Liver (tissue), 10 donors: ENCODE measurements at places on chromosomes 3 and 15.

GRCh38 chr3:39064646-39065045, 12.8 kb downstream of the WDR48 start:
- no peak overlapping the region for H3K4me3 ChIP-seq
- DNase-seq: no peak
- no peaks in the 10 kb centered on the region for H3K27me3 ChIP-seq
- H3K4me1 ChIP-seq: no peaks in the 10 kb centered on the region
- peaks cover 8% of the 10 kb centered on the region for H3K36me3 ChIP-seq
- H3K27ac ChIP-seq: no peak overlapping the region

DNA sequence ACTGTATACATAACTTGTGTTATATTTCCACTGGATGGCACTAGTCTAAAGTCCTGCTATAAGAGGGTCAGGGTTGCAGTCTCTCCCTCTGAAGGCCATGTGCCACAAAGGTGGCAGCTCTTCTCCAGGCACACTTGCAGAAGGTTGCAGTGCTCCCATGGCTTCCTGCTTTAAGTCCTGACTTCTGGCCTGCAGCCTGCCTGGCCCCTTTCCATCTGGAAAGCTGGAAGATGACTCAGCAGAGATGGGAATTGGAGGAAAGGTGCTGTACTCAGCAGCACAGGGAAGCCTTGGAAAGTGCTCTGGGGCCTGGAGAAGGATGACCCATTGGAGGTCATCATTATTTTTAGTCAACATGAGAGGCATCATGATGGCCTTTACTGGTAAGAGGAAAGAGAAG, 40.9 kb upstream of the MRPL3 start:
- H3K4me1 ChIP-seq: peaks cover 2% of the 10 kb centered on the region
- DNase-seq: no peak
- H3K36me3 ChIP-seq: no peaks in the 10 kb centered on the region
- no peaks in the 10 kb centered on the region for H3K27me3 ChIP-seq
- no peak overlapping the region for H3K27ac ChIP-seq

DNA sequence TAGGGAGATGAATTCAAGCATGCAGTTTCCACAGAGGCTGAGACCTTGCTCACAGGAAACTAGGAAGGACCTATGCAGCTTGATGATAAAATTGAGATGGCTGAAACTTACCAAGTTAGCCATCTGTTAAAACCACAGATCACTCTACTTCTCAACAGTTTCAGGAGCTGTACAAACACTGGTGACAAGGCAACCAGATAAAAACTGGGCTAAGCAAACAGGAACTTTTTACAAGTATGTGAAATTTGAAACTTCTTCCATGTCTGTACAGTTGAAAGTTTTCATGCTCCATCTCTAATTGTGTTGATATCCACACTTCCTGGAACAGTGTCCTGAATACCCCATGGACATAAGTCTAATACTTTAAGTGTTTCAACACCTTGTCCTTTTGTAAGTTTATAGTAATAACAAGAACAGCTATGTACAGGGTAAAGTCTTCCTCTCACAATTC, 78.2 kb downstream of the FAIM start:
- no peak overlapping the region for H3K27ac ChIP-seq
- no peaks in the 10 kb centered on the region for H3K27me3 ChIP-seq
- H3K4me3 ChIP-seq: no peak overlapping the region
- peaks cover 12% of the 10 kb centered on the region for H3K4me1 ChIP-seq
- H3K36me3 ChIP-seq: no peaks in the 10 kb centered on the region

DNA sequence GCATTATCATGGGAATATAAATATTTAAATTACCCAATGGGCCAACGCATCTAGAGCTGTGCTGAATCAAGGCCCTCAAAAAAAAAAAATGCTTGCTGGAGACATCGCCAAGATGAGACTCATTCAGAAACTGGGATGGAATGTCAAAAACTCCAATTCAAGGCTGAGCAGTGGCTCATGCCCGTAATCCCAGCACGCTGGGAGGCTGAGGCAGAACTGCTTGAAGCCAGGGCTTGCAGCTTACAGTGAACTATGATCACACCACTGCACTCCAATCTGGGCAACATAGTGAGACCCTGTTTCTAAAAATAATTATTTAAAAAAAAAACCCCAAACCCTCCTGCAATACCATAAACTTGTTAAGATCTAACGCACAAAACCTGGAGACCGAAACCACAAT, 3.1 kb upstream of the CACNA1D start:
- H3K4me1 ChIP-seq: peaks cover 14% of the 10 kb centered on the region
- H3K4me3 ChIP-seq: no peak overlapping the region
- H3K36me3 ChIP-seq: no peaks in the 10 kb centered on the region

GRCh38 chr3:161187046-161187445, 34.1 kb upstream of the NMD3 start:
- no peaks in the 10 kb centered on the region for H3K36me3 ChIP-seq
- no peaks in the 10 kb centered on the region for H3K4me1 ChIP-seq
- DNase-seq: no peak
- H3K27ac ChIP-seq: no peak overlapping the region
- no peaks in the 10 kb centered on the region for H3K27me3 ChIP-seq

- H3K27me3 ChIP-seq: no peaks in the 10 kb centered on the region
- no peak overlapping the region for H3K27ac ChIP-seq
- no peaks in the 10 kb centered on the region for H3K4me1 ChIP-seq
- no peak overlapping the region for H3K4me3 ChIP-seq
- no peaks in the 10 kb centered on the region for H3K36me3 ChIP-seq
- DNase-seq: no peak
Observed at GRCh38 chr15:29345549-29346525, 76.2 kb upstream of the NSMCE3 start.

GRCh38 chr3:176578316-176578715, 619.0 kb downstream of the TBL1XR1 start:
- H3K36me3 ChIP-seq: no peaks in the 10 kb centered on the region
- H3K27ac ChIP-seq: no peak overlapping the region
- no peak for DNase-seq
- H3K27me3 ChIP-seq: no peaks in the 10 kb centered on the region

GRCh38 chr3:66342717-66343356, 122.0 kb downstream of the SLC25A26 start:
- peaks cover 7% of the 10 kb centered on the region for H3K4me1 ChIP-seq
- H3K27ac ChIP-seq: no peak overlapping the region
- no peak overlapping the region for H3K4me3 ChIP-seq
- no peak for DNase-seq
- peaks cover 4% of the 10 kb centered on the region for H3K36me3 ChIP-seq
- no peaks in the 10 kb centered on the region for H3K27me3 ChIP-seq

- no peak overlapping the region for H3K4me3 ChIP-seq
- H3K27ac ChIP-seq: no peak overlapping the region
- H3K27me3 ChIP-seq: no peaks in the 10 kb centered on the region
- no peak for DNase-seq
Observed at GRCh38 chr15:101258238-101259144, 6.6 kb upstream of the CHSY1 start.

DNA sequence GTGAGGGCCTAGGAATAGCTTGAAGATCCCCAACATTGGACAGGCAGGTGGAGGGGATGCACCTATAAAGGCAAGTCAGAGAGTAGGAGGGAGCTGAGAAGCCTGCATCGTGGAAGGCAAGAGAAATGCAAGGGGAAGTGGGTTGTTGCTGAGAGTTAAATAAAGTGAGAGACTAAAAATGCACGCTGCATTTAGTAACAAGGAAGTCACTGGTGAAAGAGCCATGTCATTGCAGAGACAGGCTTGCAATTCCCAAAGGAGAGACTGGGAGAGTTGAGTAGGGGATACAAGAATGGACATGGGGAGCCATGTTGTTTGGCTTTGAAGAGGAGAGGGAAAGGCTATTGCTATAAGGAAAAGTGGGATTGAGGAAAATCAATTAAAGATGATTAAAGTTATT, 77.0 kb upstream of the HEG1 start:
- H3K36me3 ChIP-seq: no peaks in the 10 kb centered on the region
- H3K4me3 ChIP-seq: no peak overlapping the region
- H3K4me1 ChIP-seq: no peaks in the 10 kb centered on the region
- H3K27me3 ChIP-seq: no peaks in the 10 kb centered on the region

- no peak overlapping the region for H3K27ac ChIP-seq
- H3K36me3 ChIP-seq: no peaks in the 10 kb centered on the region
- no peaks in the 10 kb centered on the region for H3K4me1 ChIP-seq
- no peak overlapping the region for H3K4me3 ChIP-seq
- no peak for DNase-seq
Observed at GRCh38 chr15:75861750-75862402, 18.6 kb downstream of the UBE2Q2 start.

DNA sequence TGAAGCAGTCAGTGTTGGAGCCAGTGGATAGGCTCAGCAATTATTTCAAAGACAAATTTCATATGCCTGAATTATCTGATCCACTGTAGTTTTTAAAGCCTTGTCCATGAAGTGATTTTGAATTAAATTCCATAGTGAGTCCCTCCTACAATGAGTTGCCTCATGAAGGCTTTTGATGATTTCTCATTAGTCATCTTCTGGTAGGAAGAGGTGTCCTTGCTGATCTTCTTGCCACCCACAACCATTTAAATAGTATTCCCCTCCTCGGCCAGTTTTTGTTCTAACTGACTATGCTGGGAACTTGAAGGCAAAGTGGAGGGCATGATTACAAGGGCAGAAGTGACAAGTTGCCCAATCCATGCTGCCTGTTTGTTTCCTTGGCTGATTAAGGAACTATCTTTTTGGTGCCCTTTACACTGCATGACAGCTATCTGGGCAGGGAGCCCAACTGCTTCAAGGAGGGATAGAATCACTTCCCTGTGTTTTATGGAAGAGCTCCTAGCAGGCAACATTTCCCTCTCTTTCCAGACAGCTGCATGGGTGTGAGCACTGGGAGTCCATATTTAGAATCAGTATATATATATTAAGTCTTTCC, 617.5 kb downstream of the ZPLD1 start:
- no peak overlapping the region for H3K4me3 ChIP-seq
- no peak for DNase-seq
- no peaks in the 10 kb centered on the region for H3K36me3 ChIP-seq
- H3K27ac ChIP-seq: no peak overlapping the region
- no peaks in the 10 kb centered on the region for H3K27me3 ChIP-seq

GRCh38 chr3:119149484-119149883, 3.5 kb downstream of the TEX55 start:
- no peaks in the 10 kb centered on the region for H3K36me3 ChIP-seq
- no peak overlapping the region for H3K4me3 ChIP-seq
- H3K27ac ChIP-seq: no peak overlapping the region
- no peak for DNase-seq

DNA sequence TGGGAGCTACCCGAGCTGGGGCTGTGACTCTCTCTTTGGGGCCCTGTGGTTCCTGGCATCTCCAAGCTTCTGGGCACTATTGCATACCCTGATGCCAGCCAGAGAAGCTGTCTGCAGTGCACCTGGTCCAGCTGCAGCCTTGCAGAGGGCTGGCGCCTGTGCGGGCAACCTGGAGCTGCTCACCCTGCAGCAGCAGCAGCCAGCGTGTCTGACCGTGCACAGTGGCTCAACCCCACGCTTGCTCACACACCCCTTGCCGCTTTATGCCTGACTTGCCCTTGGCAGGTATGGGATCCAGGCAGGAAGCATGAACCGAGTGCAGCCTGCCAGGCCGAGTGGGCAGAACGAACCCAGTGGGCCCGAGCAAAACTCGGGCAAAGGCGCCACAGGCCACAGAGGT, 69.9 kb downstream of the GLB1 start:
- peaks cover 6% of the 10 kb centered on the region for H3K36me3 ChIP-seq
- H3K27me3 ChIP-seq: no peaks in the 10 kb centered on the region
- H3K4me1 ChIP-seq: no peaks in the 10 kb centered on the region
- no peak for DNase-seq
- H3K27ac ChIP-seq: no peak overlapping the region
- H3K4me3 ChIP-seq: no peak overlapping the region

DNA sequence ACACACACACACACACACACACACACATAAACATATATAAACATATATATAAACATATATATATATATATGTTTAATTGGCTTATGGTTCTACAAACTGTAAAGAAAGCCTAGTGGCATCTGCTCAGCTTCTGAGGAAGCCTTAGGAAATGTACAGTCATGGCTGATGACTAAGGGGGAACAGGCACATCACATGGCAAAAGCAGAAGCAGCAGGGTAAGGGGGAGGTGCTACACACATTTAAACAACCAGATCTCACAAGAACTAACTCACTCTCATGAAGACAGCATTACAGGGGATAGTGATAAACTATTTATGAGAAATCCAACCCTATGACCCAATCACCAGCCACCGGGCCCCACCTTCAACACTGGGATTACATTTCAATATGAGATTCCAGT, 922.9 kb downstream of the SI start:
- no peaks in the 10 kb centered on the region for H3K27me3 ChIP-seq
- no peaks in the 10 kb centered on the region for H3K4me1 ChIP-seq
- H3K27ac ChIP-seq: no peak overlapping the region

DNA sequence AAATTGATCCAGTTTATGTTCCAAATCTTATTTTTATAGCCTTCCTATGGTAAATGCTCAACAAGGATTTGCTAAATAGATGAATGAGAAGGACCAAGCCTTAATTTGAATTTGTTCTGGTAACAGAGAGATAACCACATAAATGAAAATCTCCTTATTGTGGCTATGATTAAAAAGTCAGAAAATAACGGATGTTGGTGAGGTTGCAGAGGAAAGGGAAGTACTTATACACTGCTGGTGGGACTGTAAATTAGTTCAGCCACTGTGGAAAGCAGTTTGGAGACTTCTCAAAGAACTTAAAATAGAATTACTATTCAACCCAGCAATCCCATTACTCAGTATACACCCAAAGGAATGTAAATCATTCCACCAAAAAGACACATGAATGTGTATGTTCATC, 26.2 kb downstream of the AAGAB start:
- peaks cover 1% of the 10 kb centered on the region for H3K36me3 ChIP-seq
- H3K4me1 ChIP-seq: no peaks in the 10 kb centered on the region
- no peaks in the 10 kb centered on the region for H3K27me3 ChIP-seq
- DNase-seq: no peak

DNA sequence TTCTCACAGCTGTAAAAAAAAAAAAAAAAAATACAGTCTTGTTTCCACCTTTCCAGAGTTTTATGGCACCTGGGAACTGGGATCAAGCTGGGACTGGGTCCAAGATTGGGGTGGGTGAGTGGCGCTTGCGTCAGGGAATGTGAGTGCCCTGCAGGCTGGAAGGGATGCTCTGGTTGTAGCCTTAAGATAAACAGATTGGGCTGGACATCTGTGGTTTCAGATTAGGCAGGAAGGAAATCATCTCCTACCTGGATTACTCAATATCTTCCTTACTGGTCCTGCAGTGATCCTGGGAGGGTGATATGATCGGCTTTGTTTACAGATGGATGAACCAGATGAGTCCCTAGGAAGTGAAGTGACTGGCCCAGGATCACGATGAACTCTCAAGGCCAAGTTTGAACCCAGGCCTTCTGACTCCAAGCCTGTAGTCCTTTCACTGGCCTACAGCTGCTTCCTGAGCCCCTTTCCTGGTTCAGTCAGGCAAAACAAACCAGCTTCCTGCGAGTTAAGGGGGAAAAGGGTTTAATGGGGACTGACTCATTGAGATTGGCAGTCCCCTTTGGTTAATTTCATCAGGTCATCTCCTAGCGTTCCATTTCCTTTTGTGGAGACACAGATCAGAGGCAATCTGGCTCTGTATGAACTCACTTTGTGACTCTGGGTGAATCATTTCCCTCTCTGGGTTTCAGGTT, 179.8 kb downstream of the THSD4 start:
- H3K27me3 ChIP-seq: no peaks in the 10 kb centered on the region
- H3K4me1 ChIP-seq: peaks cover 9% of the 10 kb centered on the region
- H3K4me3 ChIP-seq: no peak overlapping the region
- peak overlapping the region; percentile 49 for H3K27ac ChIP-seq
- H3K36me3 ChIP-seq: no peaks in the 10 kb centered on the region

GRCh38 chr3:127374086-127375010, 86.5 kb upstream of the PRR20G start:
- no peaks in the 10 kb centered on the region for H3K4me1 ChIP-seq
- no peak for DNase-seq
- H3K36me3 ChIP-seq: no peaks in the 10 kb centered on the region
- H3K27me3 ChIP-seq: no peaks in the 10 kb centered on the region
- no peak overlapping the region for H3K27ac ChIP-seq
- H3K4me3 ChIP-seq: no peak overlapping the region
